ENCODE measurements at places on chromosomes 7 and 10.
A peak's percentile ranks its signal among the peaks of the same experiment; 100 is the strongest.

DNA sequence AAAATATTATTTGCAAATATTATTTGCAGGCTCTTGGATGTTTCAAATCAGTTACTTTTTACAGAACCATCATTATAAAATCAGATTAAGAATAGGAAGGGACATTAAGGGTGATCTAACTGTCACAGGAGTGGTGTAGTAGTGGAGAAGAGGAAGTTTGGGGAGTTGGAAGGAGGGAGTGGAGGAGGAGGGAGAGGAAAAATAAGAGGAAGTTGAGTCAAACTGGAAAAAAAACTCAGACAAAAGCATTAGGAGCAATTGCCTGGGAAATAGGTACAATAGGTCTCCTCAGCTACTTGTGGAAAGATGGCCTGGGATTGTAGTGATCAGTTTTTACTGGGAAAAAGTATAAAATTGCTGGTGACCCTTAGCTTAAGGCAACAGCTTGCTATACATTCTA is 77.7 kb upstream of the GPR37 start:
- DNase-seq = no peak

- no peak for DNase-seq
Observed at GRCh38 chr7:95632609-95633008, 36.3 kb upstream of the PDK4 start.

DNA sequence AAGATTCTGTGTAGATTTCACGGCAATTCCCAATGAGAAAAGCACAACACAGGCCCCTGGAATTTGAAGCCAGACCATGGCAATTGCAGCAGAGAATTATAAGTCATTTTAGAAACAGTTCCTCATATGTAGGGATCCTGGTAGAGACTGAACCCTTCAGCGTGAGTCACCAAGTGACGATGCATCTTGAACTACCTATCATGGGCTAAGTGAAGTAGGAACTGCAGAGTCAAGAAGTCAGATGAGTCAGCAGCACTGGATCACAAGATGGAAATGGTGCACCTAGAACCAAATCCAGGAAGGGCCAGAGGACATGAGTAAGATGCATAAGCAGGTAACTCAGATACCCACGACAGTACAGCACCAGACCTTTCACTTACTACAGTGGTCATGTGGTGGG is 140.0 kb upstream of the TPK1 start:
- DNase-seq = no peak

DNA sequence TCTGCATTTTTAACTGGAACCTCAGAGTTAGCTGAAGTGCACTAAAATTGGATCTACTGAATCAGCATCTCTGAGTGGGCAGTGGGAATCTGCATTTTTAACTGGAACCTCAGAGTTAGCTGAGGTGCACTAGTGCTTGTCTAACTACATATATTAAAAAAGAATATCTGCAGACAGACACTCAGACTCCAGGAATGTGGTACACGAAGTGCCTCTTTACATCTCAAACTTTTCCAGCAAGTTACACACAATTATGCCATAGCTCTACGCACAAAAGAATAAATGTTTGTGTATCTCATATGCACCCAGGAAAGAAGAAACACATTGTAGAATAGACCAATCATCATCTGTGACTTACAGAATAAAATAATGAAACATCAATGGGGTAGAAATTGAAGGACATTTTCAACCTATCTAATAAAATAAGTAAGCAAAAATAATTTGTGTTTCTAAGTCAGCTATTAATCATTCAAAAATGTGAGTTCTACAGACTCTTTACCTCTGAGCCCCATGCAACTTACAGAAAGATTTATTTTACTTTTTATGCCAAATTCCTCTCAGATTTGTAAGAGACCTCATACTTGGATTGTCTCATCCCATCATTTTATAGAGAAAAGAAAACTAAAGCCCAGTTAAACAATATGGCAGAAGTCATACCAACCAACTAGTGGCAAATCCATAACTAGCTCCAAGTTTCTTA is 28.3 kb downstream of the PPP1R3A start:
- no peak for DNase-seq

DNA sequence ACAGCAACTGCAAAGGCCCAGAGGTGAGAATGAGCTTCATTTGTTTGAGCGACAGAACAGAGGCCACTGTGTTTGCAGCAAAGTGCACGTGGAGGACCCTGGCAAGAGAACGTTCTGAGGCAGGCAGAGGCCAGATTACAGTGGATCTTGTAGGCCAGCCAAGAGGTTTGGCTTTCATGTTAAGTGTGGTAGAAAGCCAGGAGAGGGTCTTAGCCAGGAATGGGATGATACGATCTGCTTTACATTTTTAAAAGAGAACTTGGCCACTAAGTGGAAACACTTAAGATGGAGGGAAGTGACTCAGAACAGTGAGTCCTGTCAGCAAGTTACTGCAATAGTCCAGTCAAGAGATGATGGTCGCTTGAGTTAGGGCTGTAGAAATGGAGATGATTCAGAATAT is 4.6 kb downstream of the CCDC136 start:
- DNase-seq = no peak

DNA sequence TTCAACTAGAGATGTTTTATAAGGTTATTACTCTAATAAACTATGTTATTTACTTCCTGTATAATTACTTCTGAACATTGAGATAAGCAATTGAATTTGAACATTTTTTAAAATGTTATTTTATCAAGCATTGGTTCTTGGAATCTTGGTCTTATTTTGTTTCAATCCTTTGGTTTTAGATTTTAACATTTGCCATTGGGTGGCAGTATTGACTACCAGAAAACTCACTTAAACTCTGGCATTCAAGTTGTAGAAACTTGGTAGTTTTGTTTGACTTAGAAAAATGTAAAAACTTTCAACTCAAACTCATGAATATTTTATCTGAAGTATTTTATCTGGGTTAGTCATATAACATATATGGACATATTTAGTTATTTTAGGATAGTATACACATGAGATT is 48.1 kb downstream of the ATRNL1 start:
- DNase-seq = peak; percentile 5

DNA sequence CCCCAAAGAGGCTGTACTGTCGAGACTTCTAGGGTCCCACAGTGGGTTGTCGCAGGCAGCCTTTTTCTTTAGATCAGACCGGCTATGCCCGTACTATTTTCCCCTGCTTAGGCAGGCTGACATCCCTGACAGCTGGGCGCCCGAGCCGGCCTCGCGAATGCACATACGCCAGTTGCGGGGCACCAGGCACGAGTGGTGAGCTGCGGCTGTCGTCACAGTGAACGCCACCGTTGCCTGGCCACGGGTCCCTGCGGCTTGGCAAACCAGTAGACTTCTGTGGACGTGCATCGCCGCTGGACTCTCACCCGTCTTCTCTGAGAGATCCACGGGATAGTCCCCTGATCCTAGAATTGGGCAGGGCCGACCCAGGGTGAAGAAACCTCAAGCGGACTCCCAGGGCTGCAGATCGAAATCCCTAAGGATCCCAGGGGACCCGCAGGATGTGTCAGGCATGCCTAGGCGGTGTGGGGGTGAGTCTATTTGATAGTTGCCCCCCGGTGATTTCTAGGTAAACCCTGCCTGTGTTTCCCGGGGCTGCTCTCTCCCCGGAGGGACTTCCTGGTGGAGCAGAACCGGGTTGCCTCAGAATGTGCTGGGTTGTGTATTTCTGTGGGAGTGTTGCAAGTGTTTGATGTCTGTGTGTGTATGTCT is 33.0 kb upstream of the ZNF273 start:
- no peak for DNase-seq

DNA sequence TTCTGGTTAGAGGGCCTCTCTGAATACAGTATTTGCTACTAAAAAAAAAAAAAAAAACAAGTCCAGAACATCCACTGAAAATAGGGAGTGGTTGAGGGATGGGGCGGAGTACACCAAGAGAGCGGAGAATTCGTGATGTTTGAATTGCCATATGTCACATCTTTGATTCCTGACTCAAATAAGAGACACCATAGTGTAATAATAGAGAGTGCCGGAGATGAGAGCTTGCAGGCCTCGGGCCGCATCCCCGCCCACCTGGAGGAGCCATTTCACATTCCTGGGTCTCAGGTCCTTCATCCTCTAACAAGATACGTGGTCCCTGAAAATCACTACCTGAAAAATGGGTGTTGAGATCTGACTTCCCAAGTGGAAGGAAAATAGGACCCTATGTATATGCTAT is 46.8 kb downstream of the KIAA1549 start:
- DNase-seq = no peak

- no peak for DNase-seq
Observed at GRCh38 chr10:105969884-105970377, 1194.6 kb downstream of the SORCS1 start.

GRCh38 chr7:23514755-23515154 is 17.0 kb downstream of the TRA2A start:
- DNase-seq = peak; percentile 48

GRCh38 chr7:130829415-130829814 is 95.4 kb upstream of the KLF14 start:
- no peak for DNase-seq

Data from GM12865 (cell line).